Calu3 (cell line): ENCODE measurements at places on chromosomes 12 and 14. TPM values are rescaled to one million over a fixed set of nuclear protein-coding genes. Genes with fewer than 3 reads are reported as not detected.

- DNase-seq, result peak; percentile 17
Measured at GRCh38 chr12:42969355-42969754, 379.8 kb upstream of the PRICKLE1 start.

GRCh38 chr12:59742841-59743240 lies 147.0 kb downstream of the SLC16A7 start:
- DNase-seq, result no peak

DNA sequence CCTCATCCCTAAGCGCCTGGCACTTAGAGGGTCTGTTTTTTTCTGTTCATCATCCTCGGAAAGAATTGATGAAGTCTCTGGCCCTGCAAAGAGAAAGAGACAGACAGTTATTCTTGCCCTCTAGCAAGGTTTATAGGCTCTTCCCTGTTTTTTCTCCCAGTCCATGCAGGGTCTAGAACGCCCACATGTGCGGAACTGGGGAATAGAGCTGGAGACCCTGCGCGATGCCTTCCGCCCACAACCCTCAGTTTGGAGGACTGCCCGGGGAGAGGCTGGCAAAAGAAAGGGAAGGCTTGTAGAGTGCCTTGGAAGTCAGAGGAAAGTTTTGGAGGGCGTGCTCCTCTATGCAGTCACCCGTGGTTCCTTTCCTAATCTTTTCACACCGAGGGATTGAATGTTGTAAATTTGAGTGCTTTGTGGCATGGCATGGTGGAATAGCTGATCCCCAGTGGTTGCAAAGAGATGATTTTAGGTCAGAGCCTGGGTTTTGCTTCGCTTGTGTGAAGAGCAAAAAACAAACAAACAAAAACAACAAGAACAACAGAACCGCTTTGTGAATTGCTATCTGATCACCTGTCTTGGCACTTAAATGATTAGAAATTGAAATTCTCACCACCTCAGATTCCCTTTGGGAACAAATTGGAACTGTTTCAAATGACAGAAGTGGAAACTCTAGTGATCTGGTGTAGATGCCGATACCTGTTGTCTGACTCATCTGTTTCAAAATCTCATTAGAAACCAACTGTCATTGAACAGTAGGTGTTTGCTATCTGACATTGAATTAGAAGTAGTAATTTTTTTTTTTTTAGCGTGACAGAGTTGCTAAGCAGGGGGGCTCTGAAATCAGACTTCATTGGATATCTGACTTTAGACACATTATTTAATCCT lies 947 bp downstream of the GAS2L3 start:
- peak; percentile 19 for DNase-seq

The ZNF84 gene
- total RNA-seq, result 44.5 and 49.8 TPM in 2 replicates

The ACRBP gene
- total RNA-seq, result 2.9 and 4.1 TPM in 2 replicates

The TRHDE gene
- 31.6 and 43.7 TPM in 2 replicates for total RNA-seq

The CAPS2 gene
- 11.8 and 12.1 TPM in 2 replicates for total RNA-seq
